ENCODE measurements at places on chromosomes 7 and 10.

DNA sequence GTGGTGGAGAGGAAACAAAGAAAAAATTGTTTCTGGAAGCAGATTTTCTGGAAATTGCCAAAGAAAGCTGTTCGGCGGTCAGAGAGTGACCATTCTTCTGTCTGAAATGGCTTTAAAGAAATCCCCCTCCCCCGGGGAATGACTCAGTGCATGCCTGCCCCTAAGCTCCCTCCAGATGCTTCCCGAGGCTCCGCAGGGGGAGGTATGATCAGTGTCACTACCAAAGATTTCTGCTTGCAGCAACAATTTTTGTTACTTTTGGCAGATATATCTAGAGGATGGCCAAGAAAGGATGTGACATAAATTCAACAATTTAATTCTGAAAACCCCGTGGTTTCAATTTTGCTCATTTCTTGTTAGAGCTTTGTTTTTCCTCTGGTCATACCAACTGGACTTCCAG lies 163.9 kb downstream of the JCAD start:
- no peak for DNase-seq
- H3K4me3 ChIP-seq = no peak overlapping the region
- no peak overlapping the region for H3K27ac ChIP-seq
- H3K36me3 ChIP-seq = no peaks in the 10 kb centered on the region
- H3K4me1 ChIP-seq = no peaks in the 10 kb centered on the region
- H3K27me3 ChIP-seq = no peaks in the 10 kb centered on the region

GRCh38 chr7:22729180-22729825 lies 2.3 kb downstream of the IL6 start:
- DNase-seq = no peak
- H3K4me1 ChIP-seq = peaks cover 22% of the 10 kb centered on the region
- H3K4me3 ChIP-seq = no peak overlapping the region
- H3K27ac ChIP-seq = no peak overlapping the region
- no peaks in the 10 kb centered on the region for H3K36me3 ChIP-seq
- no peaks in the 10 kb centered on the region for H3K27me3 ChIP-seq

DNA sequence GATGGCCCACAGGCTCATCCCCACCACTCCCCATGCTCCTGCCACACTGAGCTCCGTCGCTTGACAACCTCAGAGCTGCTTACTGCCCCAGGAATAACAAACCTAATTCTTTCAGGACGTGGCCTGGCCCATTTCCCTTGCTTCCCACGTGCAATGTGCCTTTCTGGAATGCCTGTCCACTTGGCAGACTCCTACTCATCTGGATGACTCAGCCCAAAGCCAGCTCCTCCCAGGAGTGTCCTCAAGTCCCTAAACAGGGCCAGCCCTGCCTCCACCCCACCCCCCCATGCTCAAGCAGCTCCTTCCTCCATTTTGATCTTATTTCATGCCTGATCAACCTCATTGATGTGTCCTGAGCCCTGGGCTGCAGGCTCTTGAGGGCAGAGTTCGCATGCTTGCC lies 164.9 kb upstream of the RNF32 start:
- no peak overlapping the region for H3K4me3 ChIP-seq
- no peak for DNase-seq
- no peaks in the 10 kb centered on the region for H3K36me3 ChIP-seq

- H3K4me3 ChIP-seq = no peak overlapping the region
- H3K36me3 ChIP-seq = no peaks in the 10 kb centered on the region
- H3K27me3 ChIP-seq = no peaks in the 10 kb centered on the region
- DNase-seq = peak; percentile 71
- H3K27ac ChIP-seq = peak overlapping the region; percentile 67
- H3K4me1 ChIP-seq = peaks cover 18% of the 10 kb centered on the region
Measured at GRCh38 chr10:117993166-117993565, 53.6 kb downstream of the RAB11FIP2 start.

- H3K36me3 ChIP-seq = no peaks in the 10 kb centered on the region
- no peak overlapping the region for H3K27ac ChIP-seq
- no peak overlapping the region for H3K4me3 ChIP-seq
- H3K4me1 ChIP-seq = no peaks in the 10 kb centered on the region
- no peak for DNase-seq
- no peaks in the 10 kb centered on the region for H3K27me3 ChIP-seq
Measured at GRCh38 chr10:86257683-86258082, 108.9 kb downstream of the GRID1 start.

DNA sequence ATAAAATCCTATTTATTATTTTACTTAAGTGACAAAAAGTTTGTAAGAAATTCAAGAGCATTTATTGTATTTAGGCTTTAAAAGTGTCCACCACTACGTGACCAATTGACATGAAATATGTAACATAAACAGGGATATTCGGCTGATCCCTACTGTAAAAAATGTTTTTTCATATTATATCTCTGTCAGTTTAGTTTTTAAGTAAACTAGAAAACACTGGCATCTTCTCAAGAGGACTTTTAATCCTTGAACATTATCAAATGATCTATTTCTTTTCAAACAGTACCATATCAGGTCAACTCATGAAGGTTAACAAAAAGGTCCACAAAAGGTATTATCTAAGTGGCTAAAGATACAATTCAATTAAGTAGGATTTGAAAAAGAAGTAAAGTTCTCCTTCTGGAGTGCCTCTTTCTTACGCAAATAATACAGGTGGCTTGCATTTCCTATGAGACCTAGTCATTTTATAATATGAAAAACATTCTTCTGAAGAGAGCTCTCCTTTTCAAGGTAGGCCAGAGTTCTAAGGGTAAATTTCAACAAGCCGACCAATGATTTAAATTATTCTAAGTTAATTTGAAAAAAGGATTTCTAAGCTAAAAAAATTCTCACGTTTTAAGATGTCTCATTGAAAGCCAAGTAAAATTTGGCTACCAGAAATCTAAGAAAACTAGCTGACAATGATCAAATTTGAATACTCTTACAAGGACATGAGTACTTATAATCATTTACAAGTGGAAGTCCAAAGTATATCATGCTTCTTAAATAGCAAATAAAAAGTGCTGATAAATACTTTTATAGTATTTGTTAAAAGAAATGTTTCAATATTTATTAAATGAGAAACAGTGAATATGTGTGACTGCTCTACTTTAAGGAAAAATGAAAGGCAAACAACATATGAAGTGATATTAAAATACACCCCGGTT lies 133.5 kb downstream of the NRBF2 start:
- H3K4me3 ChIP-seq = peak overlapping the region; percentile 63
- no peaks in the 10 kb centered on the region for H3K36me3 ChIP-seq
- H3K27me3 ChIP-seq = no peaks in the 10 kb centered on the region
- peaks cover 20% of the 10 kb centered on the region for H3K4me1 ChIP-seq
- DNase-seq = peak; percentile 18
- H3K27ac ChIP-seq = peak overlapping the region; percentile 86

GRCh38 chr7:46257761-46258448 lies 336.8 kb upstream of the IGFBP3 start:
- no peaks in the 10 kb centered on the region for H3K27me3 ChIP-seq
- H3K4me3 ChIP-seq = no peak overlapping the region
- H3K27ac ChIP-seq = no peak overlapping the region
- H3K36me3 ChIP-seq = no peaks in the 10 kb centered on the region
- no peak for DNase-seq

DNA sequence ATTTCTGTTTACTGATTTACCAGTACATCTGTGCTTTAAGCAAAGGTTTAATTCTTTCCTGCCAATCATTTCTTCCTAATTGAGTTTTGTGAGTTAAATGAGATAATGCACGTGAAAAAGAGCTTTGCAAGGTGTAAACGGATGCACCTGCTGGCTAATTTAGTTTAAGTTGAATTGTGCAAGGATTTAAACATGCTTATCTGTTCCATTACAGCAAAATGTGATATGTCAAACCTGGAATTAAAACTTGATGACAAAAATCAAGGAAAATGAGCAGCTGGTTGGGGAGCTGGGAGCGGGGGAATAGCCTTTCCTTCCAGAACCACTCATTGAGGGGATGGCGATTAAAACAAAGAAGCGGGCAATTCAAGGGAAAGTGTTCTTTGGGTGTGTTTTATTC lies 155.0 kb upstream of the CTTNBP2 start:
- no peak overlapping the region for H3K4me3 ChIP-seq
- DNase-seq = no peak
- H3K4me1 ChIP-seq = no peaks in the 10 kb centered on the region
- H3K36me3 ChIP-seq = no peaks in the 10 kb centered on the region
- no peaks in the 10 kb centered on the region for H3K27me3 ChIP-seq

DNA sequence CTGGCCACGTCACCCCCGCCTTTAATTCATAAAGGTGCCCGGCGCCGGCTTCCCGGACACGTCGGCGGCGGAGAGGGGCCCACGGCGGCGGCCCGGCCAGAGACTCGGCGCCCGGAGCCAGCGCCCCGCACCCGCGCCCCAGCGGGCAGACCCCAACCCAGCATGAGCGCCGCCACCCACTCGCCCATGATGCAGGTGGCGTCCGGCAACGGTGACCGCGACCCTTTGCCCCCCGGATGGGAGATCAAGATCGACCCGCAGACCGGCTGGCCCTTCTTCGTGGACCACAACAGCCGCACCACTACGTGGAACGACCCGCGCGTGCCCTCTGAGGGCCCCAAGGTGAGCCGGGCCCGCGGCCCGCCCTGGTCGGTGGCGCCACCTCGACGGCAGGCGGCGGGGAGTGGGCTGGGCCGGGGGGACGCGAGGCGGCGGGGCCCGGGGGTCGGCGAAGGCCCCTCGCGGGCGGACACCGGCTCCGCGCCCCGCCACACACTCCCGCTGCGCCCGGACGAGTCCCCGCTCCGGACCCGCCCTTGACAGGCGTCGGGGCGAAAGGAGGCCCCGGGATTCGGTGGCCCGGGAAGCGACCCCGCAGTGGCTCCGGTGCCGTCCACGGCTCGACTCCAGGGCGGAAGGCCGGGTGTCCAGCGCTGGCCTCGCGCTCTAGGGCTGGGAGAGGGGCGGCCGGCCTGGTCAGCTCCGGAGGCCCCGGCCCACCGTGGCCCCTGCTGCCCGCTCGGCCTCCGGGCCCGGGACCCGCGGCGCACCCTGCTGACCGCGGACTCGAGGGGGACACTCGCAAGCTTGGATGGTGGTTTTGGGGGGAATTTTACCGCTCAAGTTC lies 557 bp downstream of the BAG3 start:
- peak; percentile 9 for DNase-seq
- peaks cover 12% of the 10 kb centered on the region for H3K4me1 ChIP-seq
- H3K4me3 ChIP-seq = peak overlapping the region; percentile 74
- peak overlapping the region; percentile 15 for H3K27ac ChIP-seq
- no peaks in the 10 kb centered on the region for H3K36me3 ChIP-seq

- H3K27ac ChIP-seq = no peak overlapping the region
- H3K4me3 ChIP-seq = no peak overlapping the region
- H3K4me1 ChIP-seq = no peaks in the 10 kb centered on the region
- no peaks in the 10 kb centered on the region for H3K27me3 ChIP-seq
- DNase-seq = no peak
Measured at GRCh38 chr10:110959379-110960332, 40.3 kb downstream of the SHOC2 start.

- DNase-seq = no peak
- no peaks in the 10 kb centered on the region for H3K36me3 ChIP-seq
- H3K27ac ChIP-seq = no peak overlapping the region
- peaks cover 4% of the 10 kb centered on the region for H3K4me1 ChIP-seq
- peaks cover 23% of the 10 kb centered on the region for H3K27me3 ChIP-seq
- H3K4me3 ChIP-seq = no peak overlapping the region
Measured at GRCh38 chr7:101159696-101160674, 5.4 kb downstream of the VGF start.

GRCh38 chr10:8013619-8014018 lies 40.9 kb upstream of the GATA3 start:
- H3K4me1 ChIP-seq = no peaks in the 10 kb centered on the region
- no peak for DNase-seq
- H3K27ac ChIP-seq = no peak overlapping the region

DNA sequence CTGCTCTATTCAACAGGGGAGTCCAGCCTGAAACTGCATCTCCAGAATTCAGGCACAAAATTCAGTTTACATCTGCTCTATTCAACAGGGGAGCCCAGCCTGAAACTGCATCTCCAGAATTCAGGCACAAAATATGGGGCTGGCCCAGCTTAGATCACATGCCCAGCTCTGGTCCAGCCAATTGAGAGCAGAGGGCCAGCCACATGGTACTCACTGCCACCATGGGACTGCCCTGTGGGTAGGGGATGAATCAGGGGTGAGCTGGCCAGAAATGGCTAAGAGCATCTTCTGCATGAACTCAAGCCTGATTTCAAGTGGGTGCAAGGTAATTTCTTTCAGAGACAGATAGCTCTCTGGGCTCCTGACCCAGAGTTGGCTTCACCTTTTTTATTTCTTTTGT lies 156.6 kb upstream of the LYZL2 start:
- H3K27ac ChIP-seq = no peak overlapping the region
- H3K36me3 ChIP-seq = no peaks in the 10 kb centered on the region
- H3K4me1 ChIP-seq = peaks cover 29% of the 10 kb centered on the region
- H3K4me3 ChIP-seq = no peak overlapping the region

DNA sequence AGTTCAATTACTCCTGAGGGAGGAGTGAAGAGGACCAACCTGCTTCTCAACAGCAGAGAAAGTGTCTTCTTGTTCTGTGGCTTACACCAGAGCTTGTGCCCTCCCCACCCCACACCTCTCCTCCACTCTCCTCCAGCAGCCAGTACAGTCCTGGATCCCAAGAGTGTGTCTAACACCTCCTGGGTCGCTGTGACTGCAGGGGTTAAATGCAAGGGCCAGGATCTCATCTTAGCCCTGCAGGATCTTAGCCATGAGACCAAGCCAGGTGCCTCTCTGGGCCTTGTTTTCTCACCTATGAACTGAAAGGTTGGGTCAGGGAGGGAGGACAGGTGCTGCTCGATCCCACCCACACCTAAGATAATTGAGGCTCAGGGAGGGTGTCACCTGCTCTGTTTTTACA lies 34.5 kb upstream of the MSRB2 start:
- DNase-seq = no peak
- no peaks in the 10 kb centered on the region for H3K36me3 ChIP-seq
- H3K27ac ChIP-seq = no peak overlapping the region
- no peaks in the 10 kb centered on the region for H3K27me3 ChIP-seq
- no peaks in the 10 kb centered on the region for H3K4me1 ChIP-seq

- no peak overlapping the region for H3K27ac ChIP-seq
- H3K4me1 ChIP-seq = no peaks in the 10 kb centered on the region
- no peaks in the 10 kb centered on the region for H3K36me3 ChIP-seq
- DNase-seq = no peak
- H3K27me3 ChIP-seq = peaks cover 6% of the 10 kb centered on the region
Measured at GRCh38 chr7:159024280-159024951, 120.3 kb downstream of the VIPR2 start.
